ENCODE measurements at places on chromosomes 2 and 18.

DNA sequence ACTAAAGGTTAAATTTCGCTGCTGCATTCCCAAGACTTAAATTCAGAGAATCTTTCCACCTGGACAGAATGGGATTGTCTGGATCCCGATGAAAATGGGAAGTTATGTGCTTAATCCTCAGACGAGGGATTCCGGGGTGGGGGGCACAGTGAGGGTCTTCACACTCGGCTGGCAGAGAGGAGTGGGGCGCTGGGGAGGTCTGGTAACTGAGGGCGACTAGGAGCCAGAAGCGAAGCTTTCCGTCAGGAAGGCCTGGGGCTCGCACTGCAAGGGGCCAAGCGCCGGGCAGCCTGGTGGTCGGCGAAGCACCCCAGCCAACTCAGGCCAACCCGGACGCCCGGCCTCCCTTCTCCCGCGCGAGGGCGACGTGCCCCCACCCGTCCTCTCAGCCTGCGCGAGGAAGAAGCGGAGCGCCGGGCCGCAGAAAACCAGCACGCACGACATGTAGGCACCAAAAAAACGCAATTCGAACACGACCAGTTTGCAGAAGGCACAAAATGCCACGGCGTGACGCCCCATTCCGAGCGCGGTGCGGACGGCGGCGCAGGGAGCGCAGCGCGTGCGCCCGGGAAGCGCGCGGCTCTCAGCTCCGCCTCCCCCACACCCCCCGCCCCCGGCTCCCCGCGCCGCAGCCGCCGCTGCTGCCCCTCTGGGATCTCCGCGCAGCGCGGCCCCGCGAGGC is 188.1 kb downstream of the ZEB2 start:
- peak; percentile 61 for DNase-seq

- no peak for DNase-seq
Observed at GRCh38 chr2:71926876-71927756, 220.5 kb downstream of the CYP26B1 start.

GRCh38 chr18:79195716-79196683 is 126.8 kb downstream of the ATP9B start:
- no peak for DNase-seq

GRCh38 chr2:27262379-27263286 is at the start of gene SLC30A3:
SLC30A3 (minus strand) TSS chr2:27263047; CDS start chr2:27262906, 141 bp downstream.
- no peak for DNase-seq

- no peak for DNase-seq
Observed at GRCh38 chr2:100653449-100654035, 90.7 kb downstream of the PDCL3 start.

DNA sequence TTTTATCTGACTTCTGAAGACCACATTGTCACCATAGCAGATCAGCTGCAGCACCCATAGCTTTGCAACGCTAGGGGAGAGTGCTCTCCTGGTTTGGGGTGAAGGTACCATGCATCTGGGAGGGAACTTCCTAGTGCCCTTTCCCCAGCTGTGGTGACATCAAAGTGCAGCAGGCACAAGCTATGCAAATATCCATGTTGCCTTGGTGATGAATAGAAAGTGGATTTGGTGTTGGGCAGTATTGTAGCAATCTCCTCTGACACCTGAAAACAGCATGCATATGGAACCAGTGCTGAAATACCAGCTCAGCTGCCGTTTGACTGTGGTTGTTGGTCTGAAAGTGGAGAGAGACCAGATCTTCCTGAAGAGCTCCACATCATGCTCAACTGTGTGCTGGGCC is 37.1 kb downstream of the BCL2L11 start:
- DNase-seq: no peak

- DNase-seq: no peak
Observed at GRCh38 chr2:41791523-41791922, 256.3 kb upstream of the PKDCC start.

- no peak for DNase-seq
Observed at GRCh38 chr2:23826040-23826439, 100.9 kb downstream of the ATAD2B start.

GRCh38 chr2:113240915-113241911 is 37.5 kb downstream of the PAX8 start:
- DNase-seq: peak; percentile 98

GRCh38 chr18:35110554-35111485 is 69.6 kb downstream of the MAPRE2 start:
- no peak for DNase-seq

DNA sequence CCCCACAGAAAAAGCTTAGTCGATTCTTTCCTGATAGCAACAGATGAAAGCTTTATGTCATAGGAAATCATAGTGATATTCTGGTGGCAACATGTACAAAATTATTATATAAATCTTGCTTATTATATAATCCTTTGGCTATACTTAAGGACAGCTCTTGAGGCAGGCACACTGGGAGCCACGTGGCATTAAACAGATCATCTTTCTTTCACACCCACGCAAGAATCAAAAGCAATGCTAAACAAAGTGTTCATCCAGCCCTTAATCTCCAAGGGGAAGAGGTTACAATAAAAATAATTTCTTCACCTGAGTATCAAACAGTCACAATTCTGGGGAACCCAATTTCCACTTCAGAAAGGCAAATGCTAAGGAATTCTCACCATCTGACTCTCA is 57.8 kb downstream of the CYB5A start:
- no peak for DNase-seq

DNA sequence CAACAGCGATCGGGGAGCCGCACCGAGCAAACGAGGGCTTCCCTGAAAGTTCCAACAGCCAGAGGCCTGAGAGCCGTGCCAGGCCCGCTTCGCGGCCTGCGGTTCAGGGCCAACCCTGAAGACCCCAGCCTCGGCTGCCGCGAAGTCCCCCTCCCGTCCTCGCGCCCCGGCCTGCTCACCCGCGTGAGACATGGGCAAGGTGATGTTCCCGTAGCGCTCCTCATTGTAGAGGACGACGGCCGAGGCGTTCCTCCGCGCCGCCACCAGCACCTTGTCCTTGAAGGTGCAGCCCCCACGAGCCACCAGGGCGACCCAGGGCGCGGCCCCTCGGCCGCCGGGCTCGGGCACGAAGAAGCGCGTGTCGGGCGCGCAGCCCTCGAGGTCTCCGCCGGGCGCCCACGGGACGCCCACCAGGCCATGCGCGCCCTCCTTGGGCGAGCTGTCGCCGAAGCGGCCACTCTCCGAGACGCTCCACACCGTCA is 510 bp downstream of the RNF149 start:
- DNase-seq: peak; percentile 61

DNA sequence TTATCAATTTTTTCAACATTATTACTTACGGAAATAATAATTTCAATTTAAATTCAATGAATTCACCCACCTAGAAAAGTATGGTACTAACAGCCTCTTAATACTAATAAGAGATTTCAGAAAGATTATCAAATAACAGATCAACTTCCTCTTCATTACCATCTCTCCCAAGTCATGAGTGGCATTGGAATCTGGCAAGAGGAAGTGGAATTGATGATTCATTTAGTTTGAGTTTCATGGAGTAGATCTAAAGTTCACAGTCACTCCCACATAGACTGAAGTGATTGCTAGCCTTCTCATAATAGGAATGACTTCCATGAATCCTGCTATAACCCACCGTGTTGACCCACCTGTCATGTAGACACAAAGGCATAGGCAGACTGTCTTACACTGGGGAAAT is 77.7 kb upstream of the WDR75 start:
- no peak for DNase-seq

DNA sequence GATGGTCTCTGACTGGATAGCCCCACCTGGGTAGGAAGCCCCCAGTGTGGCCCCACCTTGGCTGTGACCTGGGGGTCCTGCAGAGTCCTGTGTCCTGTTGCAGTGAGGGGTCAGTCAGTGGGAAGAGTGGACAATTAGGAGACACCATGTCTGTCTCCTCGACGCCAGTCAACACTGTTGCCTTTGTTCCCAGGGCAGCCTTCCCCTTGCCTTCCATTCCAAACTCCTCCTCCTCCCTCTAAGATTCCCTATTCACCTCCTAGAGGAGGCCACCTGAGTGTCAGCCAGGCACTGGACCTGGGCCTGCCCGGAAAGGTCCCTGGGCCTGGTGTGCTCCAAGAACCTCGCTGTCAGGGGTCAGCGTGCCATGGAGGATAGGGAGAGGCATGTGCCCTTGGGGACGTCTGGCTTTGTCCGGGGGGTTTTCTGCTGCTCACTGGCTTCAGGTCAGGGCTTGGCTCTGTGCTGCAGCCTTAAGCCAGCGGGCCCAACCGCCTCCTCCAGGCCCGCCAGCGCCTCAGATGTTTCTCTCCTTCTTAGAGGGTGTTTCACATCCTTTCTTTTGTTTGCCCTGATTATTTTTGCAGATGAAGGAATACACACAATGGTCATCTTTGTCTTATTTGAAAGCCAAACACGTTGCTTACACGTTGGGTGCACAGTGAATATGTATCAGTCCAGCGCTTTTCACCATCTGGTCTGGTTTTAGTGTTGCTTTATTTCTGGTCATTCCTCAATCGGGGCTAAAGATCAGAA is 68.9 kb downstream of the HPCAL1 start:
- no peak for DNase-seq

- no peak for DNase-seq
Observed at GRCh38 chr2:23944976-23945375, 4.7 kb downstream of the UBXN2A start.

DNA sequence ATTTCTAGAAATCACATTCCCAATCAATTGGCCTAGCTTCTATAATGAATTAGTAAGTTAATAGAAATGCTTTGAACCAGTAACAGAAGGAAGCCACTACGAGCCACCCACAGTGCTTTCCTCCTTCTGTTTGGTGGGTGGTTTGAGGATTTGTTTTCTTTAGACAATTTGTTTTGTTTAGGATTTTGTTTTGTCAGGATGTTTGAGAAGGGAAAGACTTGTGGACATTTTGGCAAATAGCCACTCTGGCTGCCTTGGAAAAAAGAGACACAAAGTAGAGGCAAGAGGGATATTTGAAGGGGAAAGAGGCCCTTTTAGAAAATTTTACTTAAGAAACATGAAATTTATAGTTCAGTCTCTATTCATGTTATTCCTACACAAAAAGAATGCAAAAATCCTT is 47.7 kb downstream of the TANK start:
- DNase-seq: no peak

DNA sequence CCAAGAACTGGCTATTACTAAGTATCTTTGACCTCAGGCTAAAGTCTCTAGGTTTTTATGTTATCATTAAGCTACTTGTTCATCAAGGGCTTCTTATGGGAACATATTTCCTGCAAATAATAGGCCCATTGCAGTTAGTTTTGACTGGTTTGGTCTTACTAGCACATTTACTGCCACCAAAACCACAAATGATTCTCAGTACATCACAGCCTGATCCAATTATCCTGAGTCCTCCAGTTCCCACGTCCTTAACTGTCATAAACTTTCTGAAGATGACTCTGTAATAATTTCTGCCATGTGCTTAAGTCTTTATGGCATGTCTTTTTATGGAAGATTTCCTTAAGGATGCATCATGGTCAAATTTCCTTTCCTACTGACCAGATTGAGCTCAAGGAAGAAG is 123.3 kb upstream of the TANK start:
- no peak for DNase-seq

DNA sequence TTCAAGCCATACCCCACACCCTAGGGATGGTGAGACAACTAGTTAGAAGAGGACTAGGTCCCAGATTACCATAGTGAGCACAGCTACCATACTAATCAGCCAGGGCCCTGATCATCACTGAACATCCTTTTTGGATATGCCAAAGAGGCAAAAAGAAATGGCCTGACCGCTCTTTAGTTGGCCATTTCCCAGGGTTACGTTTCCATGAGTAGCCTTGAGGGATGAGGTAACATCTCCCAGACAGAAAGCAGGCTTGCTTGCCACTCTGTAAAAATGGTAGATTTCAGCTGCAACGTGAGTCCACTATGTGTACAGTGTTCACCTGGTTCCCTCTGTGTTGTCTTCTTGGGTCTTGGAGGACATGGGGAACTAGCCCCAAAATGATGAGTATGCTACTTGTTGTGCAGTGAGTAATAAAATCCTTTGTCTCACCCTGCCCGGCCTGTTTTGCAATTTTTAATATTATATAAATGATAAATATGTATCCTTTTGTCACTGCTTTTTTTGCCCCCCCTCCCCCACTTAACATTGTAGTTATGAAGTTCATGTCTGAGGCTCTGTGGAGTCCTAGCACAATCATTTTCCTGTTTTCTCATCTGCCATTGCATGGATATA is 8.9 kb upstream of the GALM start:
- no peak for DNase-seq

DNA sequence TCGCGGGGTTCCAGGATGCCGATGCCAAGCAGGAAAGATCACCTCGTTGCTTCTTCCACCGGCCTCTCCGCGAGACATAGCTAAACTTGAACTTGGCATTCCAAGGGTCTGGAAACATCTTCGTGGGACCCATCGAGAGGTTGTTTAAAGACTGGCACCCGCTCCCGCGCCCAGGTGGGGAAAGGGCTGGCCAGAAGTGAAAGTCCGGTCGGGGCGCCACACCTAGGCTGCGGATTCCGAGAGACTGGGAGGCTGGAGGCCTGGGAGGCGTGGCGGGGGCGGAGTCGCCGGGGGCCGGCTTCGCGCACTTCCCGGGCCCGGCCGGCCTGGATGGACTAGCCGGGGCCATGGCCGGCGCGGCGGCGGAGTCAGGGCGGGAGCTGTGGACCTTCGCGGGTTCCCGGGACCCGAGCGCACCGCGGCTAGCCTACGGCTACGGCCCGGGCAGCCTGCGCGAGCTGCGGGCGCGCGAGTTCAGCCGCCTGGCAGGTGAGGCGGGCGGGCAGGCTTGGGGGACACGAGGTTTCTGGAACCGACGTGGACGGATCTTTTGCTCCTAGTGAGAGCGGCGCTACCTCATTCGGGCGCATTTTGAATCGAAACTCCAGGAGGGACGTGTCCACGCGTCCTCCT is at the start of gene MOCOS:
MOCOS (plus strand) TSS at position 305 of the 633 bp plus-strand sequence; CDS start at position 348, 43 bp downstream.
- peak; percentile 81 for DNase-seq

- DNase-seq: no peak
Observed at GRCh38 chr2:186891185-186891621, 42.2 kb upstream of the ZSWIM2 start.

DNA sequence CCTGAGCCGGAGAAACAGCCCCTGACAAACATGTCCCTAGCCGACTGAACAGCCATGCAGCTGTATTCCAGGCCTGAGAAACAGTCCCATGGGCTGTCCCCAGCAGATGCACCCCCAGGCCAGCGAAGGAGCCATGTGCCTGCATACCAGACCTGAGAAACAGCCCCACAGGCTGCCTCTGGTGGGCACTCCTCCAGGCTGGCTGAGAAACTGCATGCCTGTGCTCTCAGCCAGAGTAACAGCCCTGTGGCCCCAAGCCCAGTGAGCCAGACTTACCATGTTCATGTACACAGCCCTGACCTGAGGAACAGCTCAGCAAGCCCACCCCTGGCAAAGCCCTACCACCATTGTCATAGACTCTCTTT is 24.8 kb downstream of the BOLL start:
- DNase-seq: no peak

GRCh38 chr2:181970160-181970794 is 15.4 kb upstream of the PPP1R1C start:
- no peak for DNase-seq

GRCh38 chr2:129492548-129492947 is 486.9 kb upstream of the RAB6C start:
- DNase-seq: no peak

- DNase-seq: no peak
Observed at GRCh38 chr2:212770240-212770639, 231.6 kb upstream of the ERBB4 start.

GRCh38 chr18:26181343-26181826 is 44.9 kb upstream of the TAF4B start:
- DNase-seq: no peak

GRCh38 chr2:55157474-55157884 is 74.6 kb downstream of the CLHC1 start:
- DNase-seq: no peak

GRCh38 chr18:79756143-79756500 is 41.6 kb upstream of the KCNG2 start:
- no peak for DNase-seq
